ENCODE measurements at places on chromosomes 2 and 18.

DNA sequence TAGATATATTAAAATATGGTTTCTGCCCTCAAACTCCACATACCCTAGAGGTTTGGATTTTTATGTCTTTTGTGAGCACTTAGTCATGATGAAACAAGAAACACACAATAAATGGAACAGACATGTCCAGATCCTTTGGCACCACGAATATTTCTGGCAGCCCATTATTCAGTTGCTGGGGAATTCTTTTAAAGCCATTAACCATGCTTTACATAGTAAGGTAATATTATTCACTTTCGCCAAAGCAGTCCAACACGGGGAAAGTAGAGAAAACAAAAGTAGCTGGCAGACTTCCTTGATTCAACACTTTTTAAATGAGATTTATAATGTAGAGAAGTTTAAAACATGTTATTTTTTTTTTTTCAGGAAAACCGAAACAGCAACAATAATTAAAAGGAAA is 235.4 kb downstream of the PIEZO2 start:
- peak; percentile 62 for DNase-seq

- DNase-seq: peak; percentile 53
These were observed 7.9 kb upstream of the CFAP36 start for GRCh38 chr2:55511508-55512124.

DNA sequence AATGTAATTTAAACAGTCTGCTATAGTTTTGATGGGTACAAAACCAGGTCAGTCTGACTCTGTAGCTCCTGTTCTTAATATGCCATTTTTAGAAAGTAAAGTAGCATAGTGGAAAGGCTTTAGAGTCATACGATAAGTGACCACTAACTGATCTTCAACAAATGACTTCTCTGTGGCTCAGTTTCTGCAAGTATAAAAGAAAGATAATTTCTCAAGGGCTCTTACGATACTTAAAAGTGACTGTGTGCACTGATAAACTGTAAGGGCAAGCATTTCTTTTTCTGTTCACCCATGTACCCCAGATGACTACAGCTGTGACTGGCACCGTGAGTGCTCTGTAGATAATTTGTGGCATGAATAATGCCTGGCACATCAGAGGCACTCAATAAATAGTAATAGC is 178.7 kb downstream of the LCLAT1 start:
- no peak for DNase-seq

- DNase-seq: no peak
These were observed 23.6 kb upstream of the GMCL1 start for GRCh38 chr2:69805887-69806286.

GRCh38 chr2:44389895-44390294 is 28.1 kb downstream of the CAMKMT start:
- DNase-seq: no peak

GRCh38 chr2:39403311-39403710 is 33.8 kb downstream of the MAP4K3 start:
- no peak for DNase-seq

DNA sequence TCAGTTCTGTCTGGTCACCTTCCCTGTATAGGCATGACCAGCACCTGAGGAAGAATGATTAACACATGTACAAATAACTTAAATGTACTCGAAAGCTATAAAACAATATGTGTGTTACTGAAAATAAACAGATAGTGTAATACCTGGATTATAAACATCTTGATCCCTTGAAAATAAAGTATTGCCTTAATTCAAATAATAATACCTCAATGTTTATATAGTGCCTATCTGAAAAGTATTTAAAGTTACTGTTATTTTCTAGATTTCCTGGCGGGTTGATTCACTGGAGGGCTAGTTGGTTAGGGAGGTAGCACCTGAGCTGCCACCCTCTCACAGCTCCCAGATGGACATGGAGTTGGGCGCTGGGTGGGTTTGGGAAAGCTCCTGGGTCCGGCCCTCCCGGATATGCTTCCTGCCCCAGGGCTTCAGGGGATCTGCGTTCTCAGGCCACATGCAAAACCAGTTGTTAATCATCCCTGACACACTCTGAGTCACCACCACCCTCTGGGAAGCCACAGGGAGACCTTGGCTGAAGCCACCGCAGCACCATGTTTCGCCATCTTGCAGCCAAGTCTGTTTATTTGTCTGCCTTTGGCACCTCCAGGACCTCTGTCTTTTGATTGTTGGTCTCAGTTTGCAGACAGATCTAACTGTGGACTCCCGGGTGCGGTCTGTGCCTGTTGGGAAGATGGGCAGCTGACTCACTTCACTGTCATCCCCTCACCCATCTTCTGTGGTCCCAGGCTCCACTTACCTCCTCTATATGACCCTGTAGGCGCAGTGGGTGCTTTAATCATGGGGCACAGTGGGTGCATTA is 35.3 kb downstream of the RAB31 start:
- DNase-seq: peak; percentile 97

- DNase-seq: no peak
These were observed 244.9 kb upstream of the CXCR4 start for GRCh38 chr2:136362676-136363390.

- peak; percentile 78 for DNase-seq
These were observed 100.7 kb upstream of the CCDC195 start for GRCh38 chr2:224816816-224817215.

- DNase-seq: peak; percentile 97
These were observed 6.7 kb downstream of the CTDSP1 start for GRCh38 chr2:218406209-218406948.

GRCh38 chr2:74576863-74577229 is 22.3 kb downstream of the DOK1 start:
- DNase-seq: peak; percentile 78

- no peak for DNase-seq
These were observed 68.7 kb upstream of the PSMD14 start for GRCh38 chr2:161239326-161240109.

GRCh38 chr2:72883356-72883962 is 3.7 kb upstream of the SPR start:
- DNase-seq: peak; percentile 51

DNA sequence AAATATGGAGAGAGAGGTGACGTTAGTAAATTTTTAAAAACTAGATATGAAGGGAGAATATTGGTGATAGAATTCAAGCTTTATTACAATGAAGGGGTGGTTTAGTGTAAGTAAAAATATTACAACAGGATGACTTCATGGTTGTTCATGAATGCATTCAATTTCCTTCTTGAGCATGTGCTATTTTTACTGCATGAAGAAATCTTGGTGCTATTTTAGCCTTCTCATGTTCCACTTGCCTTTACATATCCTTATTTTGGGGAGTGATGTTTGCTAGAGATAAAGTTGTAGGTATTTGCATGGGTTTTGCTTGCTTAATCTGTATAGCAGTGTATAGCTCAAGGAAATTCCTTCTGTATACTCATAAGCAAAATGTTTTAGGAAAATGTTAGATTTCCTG is 195.0 kb upstream of the MMADHC start:
- DNase-seq: no peak

DNA sequence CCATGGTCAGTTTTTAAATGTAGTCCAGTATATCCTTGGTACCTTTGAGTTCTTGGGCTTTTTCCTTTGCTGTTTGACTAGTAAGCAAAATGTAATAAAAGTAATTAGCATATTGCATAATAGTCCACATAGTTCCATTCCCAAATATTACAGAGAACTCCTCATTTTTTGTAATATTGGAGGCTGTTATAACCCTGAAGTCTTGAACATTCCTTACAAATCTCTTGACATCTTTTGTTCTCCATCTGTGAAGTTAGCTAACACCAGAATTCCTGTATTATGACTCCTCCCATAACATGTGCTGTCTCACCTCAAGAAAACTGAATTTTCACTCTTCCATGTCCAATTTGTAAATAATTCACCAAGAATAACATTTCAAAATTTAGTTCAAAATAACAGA is 17.1 kb downstream of the CREB1 start:
- no peak for DNase-seq

- no peak for DNase-seq
These were observed 8.9 kb downstream of the ZFP36L2 start for GRCh38 chr2:43217228-43218154.

GRCh38 chr18:21451851-21452250 is 148.7 kb downstream of the ESCO1 start:
- no peak for DNase-seq

GRCh38 chr2:7625392-7626138 is 708.4 kb downstream of the RNF144A start:
- DNase-seq: no peak

DNA sequence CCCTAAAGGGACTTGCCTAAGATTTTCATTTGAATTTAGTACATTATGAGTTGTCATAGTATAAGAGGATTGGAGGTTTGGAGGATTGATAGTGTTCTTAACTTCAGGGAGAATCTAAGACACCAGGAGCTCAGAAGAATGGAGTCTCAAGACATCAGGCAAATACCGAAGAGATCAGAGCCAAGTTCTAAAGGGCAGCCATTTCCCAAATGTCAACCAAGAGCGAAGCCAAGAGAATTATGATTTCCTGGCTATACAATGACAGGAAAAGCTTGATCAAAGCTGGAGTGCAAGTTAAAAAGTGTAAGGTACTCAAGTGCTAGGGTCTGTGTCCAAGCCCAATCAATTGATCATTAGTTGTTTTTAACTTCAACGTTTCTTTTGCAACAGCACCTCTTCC is 283.0 kb upstream of the FN1 start:
- DNase-seq: no peak

GRCh38 chr2:233419602-233420391 is 65.5 kb downstream of the DGKD start:
- DNase-seq: peak; percentile 38

GRCh38 chr2:220533485-220533884 is 906.1 kb downstream of the SLC4A3 start:
- DNase-seq: peak; percentile 44

GRCh38 chr18:74819433-74820059 is 221.9 kb downstream of the ZNF407 start:
- DNase-seq: no peak

GRCh38 chr2:8682719-8683667 is 1.1 kb downstream of the ID2 start:
- peak; percentile 56 for DNase-seq

- peak; percentile 1 for DNase-seq
These were observed 587 bp upstream of the MTIF2 start for GRCh38 chr2:55269645-55269990.

DNA sequence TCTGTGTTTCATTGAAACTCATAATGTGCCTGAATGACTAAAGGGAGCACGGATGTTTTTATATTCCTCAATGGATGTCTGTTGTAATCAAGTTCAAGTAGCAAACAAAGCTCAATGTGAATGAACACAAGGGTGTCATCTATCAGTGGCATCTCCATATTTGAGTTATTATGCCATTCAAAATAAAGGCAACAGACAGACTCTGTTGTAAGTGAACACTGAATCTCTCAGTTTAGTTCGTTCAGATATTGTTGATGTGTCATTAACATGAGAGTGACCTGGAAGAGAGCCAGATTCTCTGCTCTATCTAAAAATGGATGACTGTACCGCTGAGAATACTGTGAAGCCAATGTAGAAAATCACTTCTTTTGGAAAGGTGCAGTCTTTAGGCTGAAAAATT is 118.7 kb downstream of the NUP35 start:
- peak; percentile 8 for DNase-seq

DNA sequence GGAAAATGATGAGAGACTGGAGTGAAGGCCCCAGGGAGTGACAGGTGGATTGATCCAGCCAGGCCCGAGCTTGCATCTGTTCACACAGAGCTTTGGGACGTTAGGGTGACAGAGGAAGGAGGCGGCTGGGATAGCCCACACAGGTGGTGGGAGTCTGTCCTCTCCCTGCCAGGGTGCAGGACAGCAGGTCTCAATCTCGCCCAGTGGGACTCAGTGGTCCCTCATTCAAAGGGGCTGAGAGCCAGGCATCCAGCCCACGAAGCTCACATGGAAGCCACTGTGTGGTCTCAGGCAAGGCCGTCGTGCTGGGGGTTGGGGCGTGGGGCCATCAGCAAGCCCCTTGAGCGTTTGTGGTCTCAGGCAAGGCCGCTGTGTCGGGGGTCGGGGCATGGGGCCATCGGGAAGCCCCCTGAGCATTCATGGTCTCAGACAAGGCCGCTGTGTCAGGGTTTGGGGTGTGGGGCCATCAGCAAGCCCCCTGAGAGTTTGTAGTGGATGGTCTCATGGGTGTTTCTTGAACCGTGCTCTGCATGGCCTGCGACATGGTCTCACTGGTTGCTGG is 8.3 kb downstream of the KCNG2 start:
- no peak for DNase-seq

DNA sequence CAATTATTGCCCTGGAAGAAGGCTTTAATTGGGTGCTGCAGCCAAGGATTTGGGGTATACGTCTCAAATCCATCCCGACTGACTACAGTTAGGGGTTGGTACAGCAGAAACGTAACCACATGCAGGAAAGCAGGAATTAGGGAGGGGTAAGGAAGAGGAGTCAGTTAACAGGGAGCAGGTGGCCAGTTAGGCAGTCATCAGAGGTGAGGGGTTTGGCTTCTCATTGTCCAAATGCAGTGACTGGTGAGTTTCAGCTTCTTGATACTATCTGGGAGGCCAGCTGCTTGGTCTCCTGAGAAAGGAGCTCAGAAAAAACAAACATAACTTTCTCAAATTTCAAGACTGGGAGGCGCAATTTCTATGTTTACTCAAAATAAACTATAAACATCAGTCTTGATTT is 38.8 kb upstream of the UBE2F start:
- no peak for DNase-seq

DNA sequence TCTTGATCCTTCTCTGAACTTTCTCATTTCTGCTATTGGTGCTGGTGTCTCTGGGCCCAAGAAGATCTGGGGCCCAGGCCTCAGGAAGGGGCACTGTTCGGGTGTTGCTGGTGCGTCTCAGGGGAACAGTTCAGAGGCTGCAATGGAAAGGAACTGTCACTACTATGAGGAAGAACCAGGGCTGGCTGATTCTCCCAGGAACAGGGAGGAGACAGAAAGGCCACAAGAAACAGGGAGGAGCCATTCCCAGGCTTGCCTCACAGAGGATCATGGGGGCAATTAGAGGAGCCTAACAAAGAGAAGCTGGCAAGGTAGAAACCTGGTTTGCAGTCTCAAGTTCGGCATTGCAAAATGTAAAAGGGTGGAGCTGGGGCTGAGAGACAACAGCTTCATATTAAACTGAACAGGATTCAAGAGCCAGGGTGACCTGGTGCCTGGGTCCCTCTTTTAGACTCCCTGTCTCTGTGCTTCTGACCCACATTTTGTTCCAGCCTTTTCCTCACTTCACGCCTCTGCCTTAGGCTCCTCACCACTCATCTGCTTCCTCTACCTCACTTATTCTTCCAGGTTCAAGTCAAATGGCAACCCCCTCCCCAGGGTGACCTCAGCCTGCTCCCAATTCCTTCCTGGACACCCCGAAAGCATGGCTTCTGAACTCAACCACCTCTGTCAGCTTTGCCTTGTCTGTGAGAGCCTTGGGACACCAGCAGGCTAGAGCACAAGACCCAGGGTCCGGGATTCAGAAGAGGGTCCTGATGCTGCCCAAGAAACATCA is 58.4 kb downstream of the GYPC start:
- DNase-seq: no peak

GRCh38 chr2:26033818-26034636 is at the start of gene RAB10:
TSS of gene RAB10 (plus strand) at chr2:26034084. CDS start at chr2:26034609, 525 bp downstream.
- peak; percentile 99 for DNase-seq

- DNase-seq: peak; percentile 94
These were observed 97.4 kb upstream of the LHCGR start for GRCh38 chr2:48852938-48853337.

- no peak for DNase-seq
These were observed 1102.6 kb upstream of the PIK3C3 start for GRCh38 chr18:40852406-40852805.

All from fibroblast of skin of scalp (primary cell).